Stimulated activated CD4-positive, alpha-beta T cell treated with anti-CD3 and anti-CD28 coated beads, Interleukin-1b, Interleukin-23, amount 100 ng/mL, for 24 hours (primary cell): ENCODE measurements at places on chromosomes 11 and 22.

DNA sequence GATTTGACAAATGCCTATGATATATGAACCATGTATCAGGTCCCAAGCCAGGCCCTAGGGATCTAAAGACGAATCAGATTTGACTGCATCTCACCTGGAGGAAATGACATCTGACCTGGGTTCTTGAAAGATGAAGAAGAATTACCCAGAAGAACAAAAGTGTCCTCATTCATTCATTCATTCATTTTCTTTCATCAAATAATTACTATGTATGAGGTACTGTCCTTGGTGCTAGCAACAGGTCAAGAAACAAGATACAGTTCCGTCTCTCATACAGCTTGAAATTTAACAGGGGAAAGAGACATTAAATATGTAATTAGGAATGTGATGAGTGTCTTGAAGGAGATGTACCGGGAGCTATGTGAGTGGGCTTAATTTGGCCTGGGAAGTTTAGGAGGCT, 1.8 kb upstream of the APBB1 start:
- DNase-seq: no peak

DNA sequence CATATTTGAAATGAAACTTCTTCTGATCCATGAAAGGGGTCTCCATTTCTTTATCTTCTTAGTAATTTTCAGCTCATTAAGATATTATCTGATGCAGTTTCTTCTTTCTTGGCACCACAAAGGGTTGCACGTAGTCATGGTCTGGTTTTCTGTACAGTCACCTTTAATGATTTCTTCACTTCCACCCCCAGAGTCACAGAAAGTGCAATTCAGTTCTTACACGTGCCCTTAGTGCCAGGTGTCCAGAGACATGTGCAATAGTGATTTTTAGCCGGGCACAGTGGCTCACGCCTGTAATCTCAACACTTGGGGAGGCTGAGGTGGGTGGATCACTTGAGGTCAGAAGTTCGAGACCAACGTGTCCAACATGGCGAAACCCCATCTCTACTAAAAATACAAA, 202.8 kb upstream of the MTNR1B start:
- no peak for DNase-seq

GRCh38 chr22:24170188-24170587, 11.1 kb upstream of the SUSD2 start:
- no peak for DNase-seq

- DNase-seq: no peak
Observed at GRCh38 chr11:92122561-92122960, 102.1 kb upstream of the FAT3 start.

GRCh38 chr11:22626573-22627239, 1.1 kb upstream of the FANCF start:
- no peak for DNase-seq

GRCh38 chr11:109553284-109553683, 131.3 kb downstream of the C11orf87 start:
- no peak for DNase-seq
